ENCODE measurements at places on chromosomes 13 and 19.
A peak's percentile ranks its signal among the peaks of the same experiment; 100 is the strongest.

DNA sequence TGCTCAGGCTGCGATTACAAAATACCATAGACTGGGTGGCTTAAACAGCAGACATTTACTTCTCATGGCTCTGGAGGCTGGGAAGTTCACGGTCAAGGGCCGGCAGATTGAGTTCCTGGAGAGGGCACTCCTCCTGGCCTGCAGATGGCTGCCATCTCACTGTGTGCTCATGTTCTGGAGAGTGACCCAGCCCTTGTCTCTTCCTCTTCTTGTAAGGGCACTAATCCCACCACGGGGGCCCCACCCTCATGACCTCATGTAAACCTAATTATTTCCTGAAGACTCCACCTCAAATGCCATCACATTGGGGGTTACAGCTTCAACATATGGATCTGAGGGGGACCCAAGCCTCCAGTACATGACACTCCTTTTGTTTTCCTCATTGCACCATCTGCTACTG, 56.0 kb upstream of the CLDN10 start:
- DNase-seq: no peak

DNA sequence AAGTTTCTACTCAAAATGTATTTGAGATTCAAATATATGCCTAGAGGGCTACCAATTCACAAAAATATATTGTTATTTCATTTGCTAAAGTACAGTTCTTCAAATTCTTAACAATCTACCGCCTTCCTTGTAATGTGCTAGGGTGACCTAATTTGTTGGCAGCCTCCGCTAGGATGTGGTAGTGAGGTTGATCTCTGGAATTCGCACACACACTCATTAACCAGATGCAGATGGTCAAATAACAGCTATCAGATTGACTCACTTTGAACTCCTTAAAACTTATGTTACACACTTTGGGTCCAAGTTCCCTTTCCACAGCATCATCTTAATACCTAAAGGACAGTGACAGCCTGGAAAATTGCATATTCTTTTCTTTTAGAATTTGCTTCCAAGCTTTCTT, 367.3 kb downstream of the DCT start:
- no peak for DNase-seq

GRCh38 chr19:751501-752341, 809 bp downstream of the MISP start:
- DNase-seq: no peak

DNA sequence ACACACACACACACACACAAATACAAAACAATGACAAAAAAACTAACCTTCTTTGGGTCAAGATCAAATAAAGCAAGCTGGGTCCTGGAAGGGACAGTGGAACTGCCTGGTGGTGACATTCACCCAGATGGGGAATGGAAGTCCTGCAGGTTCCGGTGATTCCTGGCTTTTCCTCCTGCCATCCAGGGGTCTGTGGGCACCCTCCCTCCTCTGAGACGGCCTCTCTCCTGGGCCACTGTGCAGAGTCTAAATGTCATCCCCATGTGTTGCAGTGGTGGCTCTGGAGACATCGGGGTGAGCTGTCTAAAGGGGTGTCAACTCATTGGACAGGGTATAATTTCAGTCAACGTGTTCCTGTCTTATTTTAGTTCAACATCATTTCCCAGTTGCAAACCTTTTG, 248.2 kb downstream of the ZNF536 start:
- no peak for DNase-seq

- DNase-seq: no peak
These were observed 202.8 kb downstream of the EFNB2 start for GRCh38 chr13:106332621-106333020.

- no peak for DNase-seq
These were observed 12.4 kb upstream of the CNFN start for GRCh38 chr19:42402376-42403116.

DNA sequence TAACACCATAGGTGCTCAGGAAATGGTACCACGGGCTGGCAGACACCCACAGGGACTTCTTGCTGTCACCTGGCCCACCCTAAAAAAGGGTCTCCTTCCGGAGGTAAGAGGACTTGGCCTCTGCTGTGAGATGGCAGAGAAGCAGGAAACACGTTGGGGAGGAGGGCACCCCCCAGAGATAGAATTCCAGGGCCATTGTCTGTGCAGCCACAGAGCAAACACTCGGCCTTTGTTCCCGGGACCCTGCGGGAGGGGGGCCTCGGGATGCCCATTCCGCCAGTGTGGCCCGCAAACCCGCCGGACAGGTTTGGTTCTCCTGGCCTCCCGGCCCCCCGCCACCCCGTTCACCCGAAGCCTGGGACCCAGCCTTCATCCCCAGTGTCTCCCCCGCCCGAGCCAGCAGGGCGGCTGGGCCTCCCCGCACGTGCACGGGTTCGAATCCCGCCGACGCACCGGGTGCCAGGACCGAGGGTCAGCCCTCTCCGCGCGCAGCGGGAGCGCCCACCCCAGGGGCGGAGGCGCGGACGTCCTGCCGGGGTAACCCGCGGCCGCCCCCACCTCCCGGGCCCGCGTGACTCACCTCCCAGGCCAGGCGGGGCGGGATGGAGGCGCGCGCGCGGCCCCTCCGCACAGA, 714 bp downstream of the PLPP2 start:
- DNase-seq: no peak

- no peak for DNase-seq
These were observed 63.9 kb downstream of the DLEU7 start for GRCh38 chr13:50779443-50780200.

DNA sequence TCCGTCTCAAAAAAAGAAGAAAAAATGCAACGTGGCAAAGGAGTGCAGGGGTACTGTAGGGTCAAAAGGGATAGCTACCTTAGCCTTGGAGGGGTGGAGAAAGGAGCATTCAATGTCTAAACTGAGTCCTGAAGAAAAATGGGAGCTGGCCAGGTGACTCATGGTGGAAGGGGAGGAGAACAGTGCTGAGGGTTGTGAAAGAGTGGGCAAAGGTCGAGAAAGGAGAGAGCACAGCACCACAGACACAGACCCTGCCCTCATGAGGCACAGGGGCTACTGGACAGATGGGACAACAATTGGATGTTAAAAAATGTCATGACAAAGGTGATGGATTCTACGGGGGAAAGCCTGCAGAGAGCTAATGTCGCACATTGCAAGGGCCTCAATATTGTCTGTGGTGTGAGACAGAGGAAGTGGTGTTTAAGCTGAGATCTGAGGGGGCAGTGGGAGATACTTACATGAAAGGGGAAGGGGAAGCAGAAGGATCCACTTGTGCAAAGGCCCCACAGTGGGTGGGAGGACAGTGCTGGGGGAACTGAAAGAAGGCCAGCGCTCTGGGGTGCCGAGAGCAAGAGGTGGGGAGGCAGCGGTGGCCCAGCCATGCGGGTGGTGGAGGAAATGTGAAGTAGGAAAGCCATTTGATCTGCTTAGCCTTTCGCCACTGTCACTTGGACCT, 42.9 kb upstream of the URAD start:
- no peak for DNase-seq

GRCh38 chr13:25231517-25231916, 55.8 kb downstream of the MTMR6 start:
- DNase-seq: no peak

DNA sequence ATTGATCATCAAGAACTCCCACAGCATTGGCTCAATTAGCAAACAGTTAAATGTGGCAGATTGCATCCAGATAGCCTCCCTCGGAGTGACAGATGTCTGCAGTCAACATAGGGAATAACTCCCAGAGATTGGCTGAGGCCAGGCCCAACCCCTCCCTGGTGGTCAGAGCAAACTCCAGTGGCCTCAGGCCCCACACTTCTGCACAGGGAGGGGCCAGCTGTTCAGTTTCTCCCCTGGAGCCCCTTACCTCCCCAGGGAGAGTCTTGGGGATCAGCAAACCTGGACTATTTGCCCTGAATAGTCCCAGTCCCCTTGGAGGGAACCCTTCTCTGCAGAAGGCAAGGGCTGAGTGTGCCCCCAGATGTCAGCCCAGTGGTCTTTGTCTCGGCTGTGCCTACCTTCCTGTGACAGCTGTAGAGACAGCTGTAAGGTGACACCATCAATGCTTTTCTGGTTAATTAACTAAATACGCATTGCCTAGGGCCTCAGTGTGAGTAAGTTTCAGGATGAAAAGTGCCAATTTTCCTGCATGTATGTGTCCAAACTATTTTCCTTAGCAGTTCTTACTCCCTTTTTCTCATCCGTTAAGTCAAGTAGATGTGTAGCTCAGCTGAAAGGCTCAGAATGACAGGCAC, 102.7 kb upstream of the UQCRFS1 start:
- DNase-seq: no peak

DNA sequence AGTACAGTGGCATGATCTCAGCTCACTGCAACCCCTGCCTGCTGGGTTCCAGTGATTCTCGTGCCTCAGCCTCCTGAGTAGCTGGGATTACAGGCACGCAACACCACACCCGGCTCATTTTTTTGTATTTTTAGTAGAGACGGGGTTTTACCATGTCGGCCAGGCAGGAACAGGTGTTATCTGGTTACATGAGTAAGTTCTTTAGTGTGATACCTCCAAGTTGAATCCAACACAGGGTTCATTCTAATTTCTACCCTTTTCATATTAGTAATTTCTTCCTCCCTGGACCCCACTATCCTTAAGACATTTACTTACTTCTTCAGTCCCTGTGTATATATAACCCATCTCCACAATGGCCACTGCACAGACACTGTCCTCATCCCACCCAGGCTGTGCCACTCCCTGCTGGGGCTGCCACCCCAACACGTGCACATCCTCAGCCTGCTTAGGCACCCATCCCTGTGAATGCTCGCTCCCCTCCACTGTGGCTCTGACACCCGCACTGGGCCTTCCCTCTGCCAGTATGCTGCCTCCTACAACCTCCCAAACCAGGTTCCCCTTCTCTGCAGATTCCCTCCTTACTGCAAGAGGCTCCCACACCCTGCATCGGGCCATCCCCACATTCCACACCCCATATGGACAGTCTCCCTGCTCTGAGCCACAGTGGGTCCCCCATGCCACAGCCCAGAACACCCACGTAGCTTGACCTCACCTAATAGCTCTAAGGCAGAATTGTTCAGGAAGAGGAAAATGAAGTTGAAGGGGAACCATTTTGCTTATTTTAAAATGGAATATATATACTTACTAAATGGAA, 147.1 kb downstream of the TBC1D4 start:
- DNase-seq: no peak

- DNase-seq: no peak
These were observed 242.1 kb downstream of the KLF5 start for GRCh38 chr13:73300718-73301425.

- no peak for DNase-seq
These were observed 6.5 kb upstream of the HNRNPM start for GRCh38 chr19:8438236-8438635.

- no peak for DNase-seq
These were observed 265.6 kb downstream of the GPC5 start for GRCh38 chr13:91664039-91664438.

DNA sequence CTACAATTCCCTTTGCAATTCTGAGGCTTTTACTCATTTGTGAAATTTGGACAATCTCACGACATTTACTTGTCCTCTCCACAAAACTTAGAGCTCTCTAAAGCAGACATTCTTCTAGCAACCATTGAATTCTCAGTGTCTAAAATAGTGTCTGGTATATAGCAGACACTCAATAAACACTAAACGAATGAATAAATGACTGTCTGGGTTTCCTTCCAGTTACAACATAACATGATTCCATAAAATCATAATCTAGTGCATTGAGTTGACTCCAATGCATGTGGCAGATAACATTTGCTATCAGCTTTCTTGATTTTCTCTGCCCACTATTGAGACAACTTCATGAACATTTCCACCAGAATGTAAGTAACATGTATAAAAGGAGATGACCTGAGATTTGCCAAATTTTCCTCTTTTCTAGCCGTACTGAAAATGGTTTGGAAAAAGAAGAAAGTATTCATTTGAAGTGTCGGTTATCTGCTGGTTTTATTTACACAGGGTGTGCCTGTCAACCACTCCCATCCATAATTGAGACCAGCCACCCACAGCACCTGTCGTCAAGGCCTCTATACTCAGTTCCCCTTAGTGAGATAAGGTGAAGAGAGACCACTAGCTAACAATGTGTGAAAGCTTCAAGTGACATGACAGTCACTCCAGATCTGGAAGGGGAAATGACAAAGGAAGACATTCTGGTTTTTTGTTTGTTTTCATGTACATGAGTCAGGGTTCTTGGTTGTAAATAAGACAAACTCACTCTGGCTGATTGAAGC, 4.8 kb upstream of the SERP2 start:
- no peak for DNase-seq

DNA sequence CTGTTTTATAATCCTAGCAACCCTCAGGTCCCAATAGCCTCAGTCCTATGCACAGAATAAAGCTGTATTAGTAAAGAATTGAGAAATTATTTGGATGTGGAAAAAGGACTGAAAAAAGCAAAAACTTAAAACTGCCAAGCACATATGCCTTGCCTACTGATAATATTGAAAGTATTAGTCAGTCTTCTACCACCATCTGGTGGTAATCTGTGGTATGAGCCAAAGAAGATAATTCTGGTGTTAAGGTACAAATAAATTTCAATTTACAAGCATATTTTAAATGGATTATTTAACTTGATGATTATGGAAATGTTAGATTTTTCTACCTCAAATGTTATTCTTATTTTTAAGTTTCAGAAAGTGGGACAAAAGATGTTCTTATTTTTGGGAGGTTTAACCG, 460.3 kb upstream of the KLHL1 start:
- DNase-seq: no peak

DNA sequence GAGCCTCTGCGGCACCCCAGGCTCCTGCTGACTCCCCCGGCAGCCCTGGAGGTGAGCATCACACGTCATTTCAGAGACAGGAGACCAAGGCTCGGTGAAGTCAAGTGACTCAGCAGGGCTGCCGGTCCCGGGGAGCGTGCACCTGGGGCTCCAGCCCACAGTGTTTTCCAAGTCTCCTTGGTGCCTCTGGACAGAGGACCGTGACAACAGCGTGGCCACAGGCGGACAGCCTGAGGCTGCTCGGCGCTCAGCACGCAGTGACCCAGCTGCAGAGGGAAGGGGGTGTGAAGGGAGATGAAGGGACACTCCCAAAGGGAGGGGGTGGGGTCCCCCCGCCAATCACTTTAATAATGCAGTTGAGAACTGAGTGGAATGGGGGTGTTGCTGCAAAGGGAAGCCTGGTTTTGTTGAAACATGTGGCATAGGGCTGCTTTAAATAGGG, 17.5 kb upstream of the ASPDH start:
- DNase-seq: no peak

GRCh38 chr19:49347835-49348234, 12.6 kb downstream of the CD37 start:
- DNase-seq: no peak

GRCh38 chr19:53311044-53311443, 22.5 kb upstream of the ZNF845 start:
- no peak for DNase-seq

GRCh38 chr13:101989798-101990350, 412.0 kb downstream of the FGF14 start:
- DNase-seq: no peak

- no peak for DNase-seq
These were observed 152.4 kb downstream of the LMO7 start for GRCh38 chr13:75788481-75788981.

GRCh38 chr13:28100150-28101121, at the start of gene FLT3:
Gene FLT3, minus strand, starts transcription at chr13:28100576. Its CDS starts 66 bp downstream, at chr13:28100510.
- DNase-seq: peak; percentile 1

GRCh38 chr19:54312436-54313377, at the start of gene LILRA5:
Gene LILRA5, minus strand, starts transcription at chr19:54313166. Its CDS starts 147 bp downstream, at chr19:54313019.
- no peak for DNase-seq

GRCh38 chr19:52270266-52270885, 989 bp downstream of the ZNF766 start:
- no peak for DNase-seq
